Stimulated activated effector memory CD8-positive, alpha-beta T cell treated with anti-CD3 and anti-CD28 coated beads, Interleukin-12 subunit alpha, Interleukin-12 subunit beta, amount 100 ng/mL, for 72 hours (primary cell): ENCODE measurements at places on chromosomes 1 and 21.

GRCh38 chr1:168220470-168220871 is 5.3 kb upstream of the SFT2D2 start:
- DNase-seq, result no peak

- DNase-seq, result no peak
Observed at GRCh38 chr1:201504799-201505502, 2.0 kb downstream of the CSRP1 start.

DNA sequence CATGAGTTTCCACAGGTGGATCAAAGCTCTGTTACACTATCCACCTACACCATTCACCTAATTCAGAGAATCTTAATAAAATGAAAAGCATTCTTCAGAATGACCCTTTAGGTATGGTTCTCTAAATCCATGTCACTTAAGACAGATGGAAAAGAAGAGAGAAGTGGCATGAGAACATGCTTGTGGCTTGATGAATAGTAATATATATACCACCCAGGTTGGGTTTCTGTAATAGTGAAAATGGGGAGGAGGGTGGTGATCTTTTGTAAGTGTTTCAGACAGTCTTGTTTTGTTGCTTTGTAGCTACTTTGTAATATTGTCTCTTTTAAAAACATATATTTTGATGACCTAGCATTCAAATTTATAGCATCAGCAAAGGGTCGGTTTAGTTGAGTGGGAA is 469.8 kb downstream of the USP25 start:
- no peak for DNase-seq

DNA sequence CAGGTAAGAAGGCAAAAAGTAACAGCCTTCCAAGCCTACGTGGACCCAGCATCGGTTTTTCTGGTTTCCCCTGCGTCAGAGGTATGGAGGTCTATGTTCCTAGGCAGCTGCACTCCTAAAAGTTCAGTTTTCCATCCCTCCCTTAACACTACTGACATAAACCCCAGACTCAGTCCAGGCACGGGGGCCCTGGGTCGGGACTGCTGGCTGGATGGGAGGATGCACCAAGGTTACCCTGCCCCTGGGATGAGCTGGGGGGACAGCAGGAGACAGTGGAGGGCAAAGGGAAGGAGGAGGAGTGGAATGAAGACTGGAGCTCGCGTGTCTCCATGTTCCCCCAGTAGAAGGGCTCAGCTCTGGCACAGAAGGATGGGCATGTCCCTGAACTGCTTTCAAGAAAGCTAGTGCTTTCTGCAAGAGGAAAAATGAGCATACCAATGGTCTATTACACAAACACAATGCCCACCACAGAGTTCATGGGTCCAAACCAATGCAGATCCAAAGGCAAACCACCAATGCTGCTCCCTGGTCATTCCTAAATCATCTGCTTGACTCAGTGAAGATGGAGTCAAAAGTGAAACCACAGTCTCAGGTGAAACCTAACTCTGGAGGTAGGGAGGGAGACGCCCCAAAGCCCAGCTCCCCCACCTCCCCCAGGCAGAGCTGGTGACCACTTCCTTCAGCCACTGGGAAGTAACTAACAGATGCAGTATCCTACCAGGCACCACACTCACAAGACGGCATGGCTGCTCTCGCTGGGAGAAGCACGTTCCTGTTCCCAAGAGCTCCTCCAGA is 54.9 kb downstream of the CD46 start:
- peak; percentile 44 for DNase-seq

- DNase-seq, result no peak
Observed at GRCh38 chr1:237005674-237006073, 1.4 kb upstream of the MT1HL1 start.

DNA sequence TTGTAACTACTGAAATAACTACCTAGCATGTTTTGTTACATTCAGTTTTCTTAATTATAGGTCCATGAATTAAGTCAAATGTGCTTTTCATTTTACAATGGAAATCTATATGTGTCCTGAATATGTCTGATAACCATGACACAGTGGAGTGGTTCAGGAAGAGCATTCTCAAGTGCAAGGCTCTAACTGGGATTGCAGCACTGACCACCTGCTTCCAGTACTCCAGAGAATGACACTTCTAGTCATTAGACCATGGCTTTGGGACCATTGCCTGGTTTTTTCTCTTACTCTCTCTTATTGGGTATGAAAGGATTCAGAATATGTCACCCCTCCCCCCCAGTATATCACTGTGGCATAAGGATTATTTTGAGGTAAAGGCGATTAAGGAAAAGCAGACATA is 204.9 kb upstream of the CACYBP start:
- DNase-seq, result no peak

DNA sequence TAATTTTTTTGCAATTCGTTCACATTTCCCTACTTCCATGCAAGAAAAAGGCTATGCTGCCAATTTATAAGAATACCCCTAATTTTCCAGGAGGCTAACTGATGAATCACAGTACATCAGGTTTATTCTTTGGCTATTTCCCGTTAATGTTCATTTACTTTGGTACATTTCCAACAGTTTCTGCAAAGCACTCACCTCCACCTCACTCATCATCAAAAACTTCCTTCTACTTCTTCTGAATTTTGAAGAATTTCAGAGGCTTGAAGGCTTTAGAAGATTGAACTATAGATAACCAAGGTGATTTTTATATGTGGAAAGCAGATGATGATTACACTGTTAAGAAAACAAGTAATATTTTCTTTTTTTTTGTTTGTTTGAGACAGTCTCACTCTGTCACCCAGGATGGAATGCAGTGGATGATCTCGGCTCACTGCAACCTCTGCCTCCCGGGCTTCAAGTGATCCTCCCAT is 60.5 kb upstream of the HP1BP3 start:
- DNase-seq, result no peak

DNA sequence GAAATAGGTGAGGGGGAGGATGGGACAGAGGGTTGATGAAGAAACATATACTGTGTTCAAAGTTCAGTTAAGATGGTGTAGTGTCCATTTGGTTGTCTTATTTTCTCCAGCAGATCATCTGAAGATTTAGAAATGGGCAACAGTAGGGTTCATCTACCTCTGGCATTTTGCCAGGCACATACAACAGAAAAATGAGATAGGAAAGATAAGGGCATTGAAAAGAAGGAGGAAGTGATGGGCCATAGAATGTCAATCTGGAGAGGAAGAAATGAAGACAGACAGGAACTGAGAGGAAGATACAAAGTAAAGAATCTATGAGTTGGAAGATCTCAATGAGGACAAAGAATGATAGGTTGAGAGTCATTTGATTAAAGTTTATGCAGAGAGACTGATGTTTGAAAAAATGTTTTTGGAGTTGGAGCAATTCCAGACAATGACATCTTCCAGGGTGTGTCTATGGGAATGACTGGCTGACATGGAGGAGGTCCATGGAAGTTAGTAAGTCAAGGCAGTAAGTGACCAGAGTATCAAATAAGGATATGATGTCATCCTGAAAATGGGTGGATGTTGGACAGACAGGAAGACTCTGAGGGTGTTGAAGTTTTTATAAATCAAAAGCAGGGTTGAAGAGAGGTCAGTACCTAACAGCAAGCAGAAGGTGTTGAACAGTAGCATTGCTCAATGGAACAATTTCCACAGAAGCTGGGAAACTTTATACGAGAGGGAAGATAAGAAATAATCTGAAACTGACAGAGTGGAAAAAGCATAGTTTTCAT is 18.7 kb upstream of the CD55 start:
- no peak for DNase-seq

GRCh38 chr1:109298666-109299557 is 7.9 kb downstream of the MYBPHL start:
- DNase-seq, result no peak

DNA sequence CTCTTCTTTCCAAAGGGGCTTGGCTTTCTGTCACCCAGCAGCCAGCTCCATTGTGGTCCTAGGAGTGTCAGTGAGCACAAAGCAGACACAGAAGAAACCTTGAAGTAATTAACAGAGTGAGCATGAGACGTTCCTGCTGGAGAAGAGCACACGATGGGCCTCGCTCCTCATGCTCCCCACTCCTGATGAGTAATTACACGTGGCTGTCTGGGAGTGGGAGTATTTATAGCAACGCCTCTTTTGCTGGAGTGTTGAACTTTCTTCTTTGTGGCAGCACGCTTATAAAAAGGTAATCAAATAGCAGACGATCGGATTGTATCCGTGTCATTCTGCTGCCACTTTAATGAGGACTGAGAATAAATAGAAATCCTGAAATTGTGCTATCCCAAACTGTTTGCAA is 185.8 kb downstream of the CAMTA1 start:
- DNase-seq, result no peak

- no peak for DNase-seq
Observed at GRCh38 chr1:226986496-226987178, 46.5 kb downstream of the COQ8A start.

DNA sequence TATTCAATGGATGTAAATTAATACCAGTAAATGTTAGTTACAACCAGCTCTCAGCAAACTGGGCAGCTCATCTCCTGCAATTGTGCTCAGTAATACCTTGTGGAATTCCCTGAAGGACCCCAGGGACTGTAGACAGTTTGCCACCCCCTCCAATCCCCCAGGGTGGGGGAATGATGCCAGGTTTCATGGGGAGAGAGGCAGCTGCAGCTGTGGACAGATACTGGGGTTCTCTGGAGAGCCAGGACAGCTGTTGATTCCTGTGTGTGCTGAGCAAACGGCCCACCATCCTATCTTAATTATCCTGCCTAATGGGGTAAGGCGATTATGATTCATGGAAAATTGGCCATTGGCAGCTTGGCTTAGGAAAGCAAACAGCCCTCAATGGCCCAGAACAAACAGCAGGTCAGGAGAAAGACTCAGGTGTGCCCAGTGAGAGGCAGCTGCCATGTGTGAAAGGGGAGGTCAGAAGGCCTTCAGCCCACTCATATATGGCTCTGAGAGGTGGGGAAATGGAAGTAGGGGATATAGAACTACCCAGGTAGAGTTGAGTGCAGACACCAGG is 148.9 kb upstream of the CTTNBP2NL start:
- DNase-seq, result no peak

DNA sequence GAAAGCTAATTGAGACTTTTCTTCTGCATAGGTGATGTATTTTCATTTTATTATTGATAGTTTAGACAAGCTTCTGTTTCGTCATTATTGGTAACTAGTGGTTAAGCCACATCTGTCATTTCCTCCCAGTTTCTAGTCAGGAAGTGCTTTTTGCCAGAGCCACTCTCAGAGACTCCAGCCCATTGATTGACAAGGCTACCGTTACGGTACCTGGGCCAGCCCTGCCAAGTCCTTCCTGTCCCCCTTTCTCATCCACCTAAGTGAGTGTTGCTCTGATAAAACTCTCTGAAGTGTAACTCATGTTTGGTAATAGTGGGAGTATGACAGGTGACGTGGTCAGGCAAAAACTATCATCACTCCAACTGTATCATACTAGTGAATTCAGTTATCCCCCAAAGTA is 29.6 kb upstream of the AGL start:
- no peak for DNase-seq

GRCh38 chr1:191699343-191699742 is 458.9 kb upstream of the RGS18 start:
- no peak for DNase-seq

DNA sequence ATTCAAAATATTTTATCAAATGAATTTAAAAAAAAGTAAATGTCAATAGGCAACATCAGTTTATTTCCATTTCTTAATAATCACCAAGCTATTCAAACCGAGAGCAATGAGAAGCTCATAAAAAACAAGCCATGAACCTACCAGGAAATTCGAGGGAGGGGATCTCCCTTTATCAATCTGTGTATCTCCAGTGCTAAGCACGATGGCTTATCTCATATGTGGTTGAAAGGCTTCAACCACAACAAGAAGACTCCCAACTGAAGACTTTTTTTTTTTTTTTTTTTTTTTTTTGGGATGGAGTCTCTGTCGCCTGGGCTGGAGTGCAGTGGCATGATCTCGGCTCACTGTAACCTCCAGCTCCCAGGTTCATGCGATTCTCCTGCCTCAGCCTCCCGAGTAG is 833.3 kb downstream of the USP25 start:
- no peak for DNase-seq

DNA sequence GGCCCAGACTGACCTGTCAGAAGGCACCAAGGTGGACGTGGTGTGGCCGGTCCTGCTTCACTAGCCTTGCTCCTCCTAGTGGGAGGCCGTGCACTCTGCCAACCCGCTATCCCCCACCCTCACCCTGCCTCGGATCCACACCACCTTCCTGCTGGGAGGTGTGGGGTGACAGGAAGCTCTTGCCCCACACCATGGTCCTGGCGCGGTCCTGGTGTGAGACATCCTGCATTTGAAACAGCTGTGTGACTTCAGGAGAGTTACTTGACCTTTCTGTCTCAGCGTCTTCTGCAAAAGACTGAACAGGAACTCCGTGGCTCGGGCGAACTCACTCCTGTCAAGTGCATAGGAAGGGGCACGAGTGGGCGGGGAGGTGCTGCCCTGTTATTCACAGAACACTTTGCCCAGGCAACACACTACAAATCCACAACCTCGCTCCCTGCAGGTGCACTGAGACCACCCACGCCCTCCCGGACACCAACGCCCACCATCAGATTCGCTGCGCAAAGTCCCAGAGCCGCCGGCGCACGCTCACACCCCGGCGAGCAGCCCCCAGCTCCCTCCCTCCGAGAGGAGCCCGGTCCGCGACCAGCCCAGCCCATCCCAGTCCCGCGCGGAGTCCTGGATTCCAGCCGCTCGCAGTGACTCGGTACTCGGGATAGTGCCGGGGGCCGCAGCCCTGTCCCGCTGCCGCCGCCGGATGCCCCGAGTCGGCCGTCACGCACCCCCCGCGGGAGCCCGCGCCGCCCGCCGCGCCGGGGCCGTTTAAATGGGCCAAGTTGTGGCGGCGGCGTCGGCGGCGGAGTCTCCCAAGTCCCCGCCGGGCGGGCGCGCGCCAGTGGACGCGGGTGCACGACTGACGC is at the start of gene SAMD11:
TSS of gene SAMD11 (plus strand) at position 793 of the 860 bp plus-strand sequence. CDS start 509 bp downstream, outside the sequence.
- peak; percentile 75 for DNase-seq

DNA sequence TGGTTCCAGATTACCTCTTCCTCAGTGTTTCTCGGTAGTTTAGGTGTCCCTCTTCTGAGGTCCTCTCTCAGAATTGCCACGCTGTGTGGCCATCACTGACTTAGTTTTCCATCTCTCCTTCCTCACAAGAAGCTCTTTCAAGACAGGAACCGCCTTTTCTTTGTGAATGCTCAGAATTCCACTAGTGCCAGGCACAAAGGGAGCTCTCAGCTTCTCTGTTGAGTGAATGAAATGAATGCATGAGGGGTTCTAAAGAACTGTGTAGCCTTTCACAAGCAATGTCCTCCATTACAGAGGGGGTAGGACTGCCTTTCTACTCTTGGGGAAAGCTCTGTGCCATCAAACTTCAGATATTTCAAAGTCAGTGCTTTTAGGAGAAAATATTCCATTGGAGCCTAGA is 546.8 kb downstream of the RWDD3 start:
- no peak for DNase-seq
